ENCODE measurements at places on chromosomes 12 and 14.

DNA sequence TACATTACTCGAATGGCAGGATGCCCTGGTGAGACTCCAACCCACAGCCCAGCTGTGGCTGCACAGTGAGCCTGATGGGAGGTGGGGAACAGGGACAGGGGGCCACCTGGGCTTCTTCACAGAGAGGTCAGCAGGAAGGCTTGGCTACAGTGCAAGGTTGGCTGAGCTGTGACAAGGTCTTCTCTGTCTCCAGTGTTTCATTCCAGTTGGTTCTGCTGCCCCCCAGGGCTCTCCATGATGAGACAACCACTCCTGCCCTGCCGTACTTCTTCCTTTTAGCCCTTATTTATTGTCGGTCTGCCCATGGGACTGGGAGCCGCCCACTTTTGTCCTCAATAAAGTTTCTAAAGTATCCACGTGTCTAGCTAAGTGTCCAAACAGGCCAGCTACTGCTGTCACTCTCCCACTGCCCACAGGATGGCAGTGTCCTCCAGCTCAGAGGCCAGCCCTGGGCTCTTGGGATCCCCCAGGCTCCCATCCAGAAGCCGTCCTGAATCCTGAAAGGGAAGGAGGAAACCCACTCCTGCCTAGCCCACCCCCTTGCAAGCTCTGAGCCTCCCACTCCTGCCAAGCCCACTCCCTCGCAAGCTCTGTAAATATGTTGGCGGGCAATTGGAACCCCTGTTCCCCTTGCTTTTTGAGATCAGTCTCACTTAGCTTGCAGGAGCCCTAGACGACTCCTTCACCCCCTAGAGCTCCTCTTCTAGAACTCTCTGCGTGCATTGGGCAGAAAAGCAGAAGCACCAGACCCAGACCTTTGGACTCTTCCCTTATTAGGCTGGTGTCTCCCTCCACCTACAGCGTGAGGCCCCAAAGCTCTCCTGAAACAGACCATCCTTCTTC is 5.4 kb downstream of the C1QL4 start:
- no peak for DNase-seq

DNA sequence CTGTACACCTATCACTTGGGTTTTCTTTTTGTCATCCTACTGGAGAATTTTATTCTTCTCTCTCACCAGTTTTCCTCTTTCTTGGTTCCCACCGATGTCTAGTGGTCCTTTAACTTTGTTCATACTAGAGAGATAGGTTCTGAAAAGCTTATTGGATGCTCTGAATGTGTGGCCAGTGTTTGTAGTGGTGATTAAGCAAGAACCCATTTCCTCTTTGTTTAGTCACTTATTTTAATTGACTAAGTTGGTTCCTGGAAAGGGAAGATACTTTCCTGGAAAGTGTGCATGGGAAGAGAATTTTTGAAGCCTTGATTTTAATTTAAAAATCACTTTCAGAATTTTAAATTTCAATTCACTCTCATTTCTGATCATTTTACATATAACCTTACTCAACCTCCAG is 127.2 kb downstream of the OTOGL start:
- no peak for DNase-seq

GRCh38 chr12:92075425-92075914 is 70.2 kb downstream of the BTG1 start:
- no peak for DNase-seq

GRCh38 chr12:106304001-106304421 is 1.5 kb downstream of the TCP11L2 start:
- DNase-seq = no peak

- no peak for DNase-seq
Observed at GRCh38 chr14:56759094-56759493, 51.2 kb downstream of the OTX2 start.

DNA sequence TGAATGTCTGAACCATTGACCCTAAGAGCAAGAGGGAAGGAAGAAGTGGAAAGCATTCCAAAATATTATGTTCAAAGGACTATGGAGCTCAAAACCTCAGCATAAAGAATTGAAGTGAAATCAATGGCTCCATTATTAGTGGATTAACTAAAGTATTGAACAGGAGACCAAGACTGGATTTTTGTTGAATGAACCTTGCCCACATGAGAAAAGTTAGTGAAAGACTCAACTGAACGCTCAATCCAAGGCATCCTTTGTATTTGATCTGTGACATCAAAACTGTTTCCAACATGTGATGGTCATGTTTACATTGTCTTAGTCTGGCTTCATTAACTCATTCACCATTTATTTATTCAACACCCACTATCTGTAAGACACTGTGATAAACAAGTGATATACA is 161.0 kb downstream of the CNTN1 start:
- DNase-seq = no peak

GRCh38 chr12:11797317-11797913 is 147.9 kb downstream of the ETV6 start:
- no peak for DNase-seq

DNA sequence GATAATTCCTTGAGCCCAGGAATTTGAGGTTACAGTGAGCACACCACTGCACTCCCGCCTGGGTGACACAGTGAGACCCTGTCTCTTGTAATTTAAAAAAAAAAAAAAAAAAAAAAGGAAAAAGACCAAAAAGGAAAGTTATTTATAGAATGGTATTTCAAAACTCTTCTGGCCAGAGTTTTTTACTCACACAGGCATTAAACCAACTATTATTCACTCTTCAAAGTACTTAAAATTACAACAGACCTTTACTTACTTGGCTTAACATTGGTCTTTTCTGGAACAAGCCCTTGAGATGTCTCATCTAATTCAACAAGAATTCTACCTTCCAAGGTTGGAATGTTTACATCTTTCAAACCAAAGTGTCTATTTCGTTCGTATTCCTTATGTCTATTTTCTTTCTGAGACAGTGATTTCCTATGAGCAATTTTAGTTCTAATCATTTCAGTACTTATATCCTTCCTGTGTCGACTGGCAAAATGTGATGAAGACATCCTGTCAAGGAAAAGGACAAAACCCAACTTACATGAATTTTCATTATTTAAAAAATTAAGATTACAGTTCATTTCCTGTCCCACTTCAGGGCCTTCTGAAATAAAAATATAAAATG is 2.6 kb downstream of the DLGAP5 start:
- no peak for DNase-seq

DNA sequence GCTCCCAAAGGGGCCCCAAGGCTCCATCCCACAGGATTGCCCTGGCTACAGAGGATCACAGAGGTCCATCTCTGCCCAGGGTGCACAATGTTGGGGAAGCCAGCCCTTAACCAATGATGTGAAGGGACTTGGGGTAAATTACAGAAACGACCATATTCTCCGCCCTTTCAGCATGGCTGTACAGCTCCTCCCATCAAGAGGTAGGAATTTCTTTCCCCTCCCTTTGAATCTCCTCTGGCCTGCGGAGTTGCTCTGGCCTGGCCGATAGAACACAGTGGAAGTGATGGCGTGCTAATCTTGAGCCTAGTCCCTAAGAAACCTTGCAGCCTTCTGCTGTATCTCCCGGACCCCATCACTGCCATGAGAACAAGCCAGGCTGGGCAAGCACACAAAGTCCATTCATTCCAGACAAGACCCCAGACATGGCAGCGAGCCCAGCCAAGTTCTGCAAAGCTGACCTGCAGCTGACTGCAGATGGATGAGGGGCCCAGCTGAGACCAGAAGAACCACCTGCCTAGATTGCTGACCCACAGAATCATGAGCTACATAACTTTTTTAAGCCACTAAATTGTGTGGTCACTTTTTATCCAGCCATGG is 6.9 kb upstream of the IFI27 start:
- DNase-seq = no peak

GRCh38 chr12:106315523-106315922 is 13.0 kb downstream of the TCP11L2 start:
- no peak for DNase-seq

DNA sequence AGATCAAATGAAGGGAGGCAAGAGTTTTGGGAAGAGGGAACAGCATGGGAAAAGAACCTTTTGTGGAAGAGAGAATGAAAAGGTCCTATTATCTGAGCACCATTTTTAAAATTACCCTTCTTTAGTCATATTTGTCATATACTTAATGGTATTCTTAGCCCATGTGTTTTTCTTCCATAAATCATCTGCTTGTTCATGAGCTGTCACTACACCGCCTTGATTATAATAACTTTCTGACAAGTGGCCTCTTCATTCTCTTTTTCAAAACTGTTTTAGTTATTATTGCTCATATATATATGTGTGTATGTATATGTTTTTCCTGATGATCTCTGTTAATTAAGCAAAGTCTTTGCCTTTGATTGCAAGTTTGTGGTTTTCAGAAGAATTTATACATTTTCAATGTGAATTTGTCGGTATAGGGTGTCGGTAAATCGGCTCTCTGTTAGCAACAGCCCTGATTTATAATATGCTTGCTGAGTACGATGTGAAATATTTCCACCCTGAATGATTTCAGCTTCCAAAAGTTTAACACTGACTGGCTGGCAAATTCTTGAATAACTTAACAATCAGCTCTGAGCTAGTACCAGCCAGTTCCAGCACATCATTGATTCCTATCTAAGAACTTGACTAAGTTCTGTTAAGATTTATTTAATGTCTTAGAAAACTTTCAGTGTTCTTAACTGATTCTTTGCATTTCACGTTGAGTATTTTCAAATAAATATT is 49.2 kb downstream of the GUCY2C start:
- no peak for DNase-seq

DNA sequence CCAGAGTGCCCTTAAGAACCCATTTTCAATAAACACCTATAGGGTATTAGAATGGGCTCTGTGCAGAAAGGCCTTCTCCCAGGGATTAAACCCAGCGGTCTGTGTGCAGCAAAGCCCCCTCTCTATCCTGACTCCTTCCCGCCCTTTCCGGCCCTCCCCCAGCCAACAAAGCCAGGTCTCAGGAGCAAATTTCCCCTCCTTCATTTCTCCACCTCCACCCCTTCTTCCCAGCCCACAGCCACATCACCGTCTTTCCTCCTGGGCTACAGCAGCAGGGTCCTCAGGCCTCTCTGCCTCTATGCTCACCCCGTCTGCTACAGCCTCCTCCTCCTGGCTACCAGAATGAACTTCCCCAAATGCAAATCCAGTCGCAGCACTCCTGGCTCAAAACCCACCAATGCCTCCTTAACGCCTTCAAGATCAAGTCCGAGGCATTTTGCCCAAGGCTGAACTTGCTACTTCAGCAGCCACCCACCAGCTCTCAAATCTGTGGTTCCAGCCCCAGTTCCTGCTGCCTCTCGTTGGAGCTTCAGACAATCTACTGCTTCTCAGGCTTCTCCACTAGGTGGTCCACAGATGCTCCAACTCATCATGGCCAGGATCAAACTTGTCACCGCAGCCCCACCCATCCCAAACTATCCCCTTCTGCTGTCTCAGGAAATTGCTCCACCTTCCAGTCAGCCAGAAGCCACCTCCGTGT is 134.8 kb downstream of the BCL11B start:
- DNase-seq = no peak

- DNase-seq = no peak
Observed at GRCh38 chr12:113889891-113890581, 76.1 kb downstream of the RBM19 start.

DNA sequence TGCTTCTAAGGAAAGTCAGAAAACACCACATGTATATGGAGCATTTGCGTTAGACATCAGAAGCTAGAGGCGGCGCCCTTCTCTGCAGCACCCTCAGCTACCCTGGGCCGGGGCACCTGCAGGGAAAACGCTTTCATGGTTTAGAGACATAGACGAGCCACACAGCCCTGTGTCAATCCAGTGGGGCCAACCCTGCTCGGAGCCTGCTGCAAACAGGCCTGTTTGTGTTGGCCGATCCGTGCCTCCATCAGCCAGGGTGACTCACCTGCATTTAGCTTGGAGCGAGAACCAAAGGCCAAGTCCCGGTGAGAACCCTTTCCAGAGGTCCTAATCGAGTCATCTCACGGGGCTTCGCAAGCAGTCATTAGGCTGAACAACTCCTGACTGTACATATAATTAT is 19.5 kb upstream of the FZD10 start:
- DNase-seq = no peak

GRCh38 chr12:88108021-88108420 is 33.9 kb downstream of the CEP290 start:
- DNase-seq = no peak

DNA sequence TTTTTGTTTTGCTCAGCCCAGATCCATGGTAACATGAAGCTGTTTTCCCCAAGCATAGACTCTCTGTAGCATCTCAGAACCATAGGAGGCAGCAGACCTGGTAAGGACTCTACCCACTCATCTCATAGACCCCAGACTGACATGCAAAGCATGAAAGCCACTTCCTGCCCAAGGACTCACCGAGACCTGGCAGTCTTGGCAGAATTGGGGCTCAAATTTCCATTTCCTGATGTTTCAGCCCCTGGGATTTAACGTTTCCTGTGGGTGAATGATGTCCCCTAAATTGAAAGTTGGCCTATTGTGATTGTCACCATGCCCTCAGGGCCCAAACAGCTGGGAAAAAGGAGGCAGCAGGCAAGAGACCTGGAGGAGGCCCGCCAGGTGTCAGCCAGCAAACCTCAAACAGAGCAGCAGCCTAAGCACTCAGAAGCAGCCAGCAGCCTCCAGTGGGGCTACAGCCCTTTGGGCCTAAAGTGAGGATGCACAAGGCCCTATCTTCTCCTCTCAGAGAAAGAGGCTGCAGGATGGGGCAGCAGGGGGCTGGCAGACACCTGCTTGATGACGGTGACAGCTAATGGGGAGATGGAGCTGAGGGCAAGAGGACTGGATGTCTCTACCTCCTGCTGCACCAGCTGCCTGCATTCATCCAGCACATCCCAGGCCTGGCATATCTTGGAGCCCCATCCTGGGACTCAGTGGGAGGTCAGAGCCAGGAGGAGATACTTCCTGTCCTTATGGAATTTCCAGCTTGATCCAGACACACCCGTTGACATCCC is 8.5 kb downstream of the KRT85 start:
- no peak for DNase-seq

DNA sequence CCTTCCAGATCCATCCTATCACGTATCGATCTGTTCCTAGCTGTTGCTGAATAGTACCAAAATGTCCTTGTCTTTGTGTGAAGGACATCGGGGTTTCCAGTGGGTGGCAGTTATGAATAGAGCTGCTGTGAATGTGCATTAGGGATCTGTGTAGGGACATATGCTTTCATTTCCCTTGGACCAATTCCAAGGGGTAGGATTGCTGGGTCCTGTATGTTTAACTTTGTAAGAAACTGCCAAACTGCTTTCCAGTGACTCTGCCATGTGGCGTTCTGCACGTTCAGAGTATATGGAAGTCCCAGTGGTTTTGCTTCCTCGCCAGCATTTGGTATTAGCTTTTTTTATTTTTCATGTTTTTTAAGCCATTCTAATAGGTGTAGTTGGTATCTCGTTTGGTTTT is 28.6 kb downstream of the PACS2 start:
- DNase-seq = no peak

DNA sequence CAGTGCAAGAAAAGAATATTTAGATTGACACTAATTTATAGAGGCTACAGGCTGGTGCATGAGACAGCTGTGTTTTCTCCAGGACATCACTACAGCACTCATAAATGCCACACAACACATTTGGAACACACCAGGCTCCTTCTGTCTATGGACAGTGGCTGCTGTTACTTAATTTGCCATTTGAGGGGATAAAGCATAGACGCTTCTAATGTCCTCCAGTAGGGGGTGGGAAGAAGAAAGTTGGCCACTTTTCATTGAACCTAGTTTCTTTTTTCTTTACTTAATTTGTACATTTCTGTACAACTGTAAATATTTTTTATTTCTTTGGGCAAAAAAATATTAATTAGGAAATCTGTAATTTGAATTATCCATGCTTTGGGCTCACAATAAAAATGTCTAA is 12.4 kb upstream of the RTN1 start:
- DNase-seq = no peak

GRCh38 chr14:101628471-101628966 is 67.2 kb downstream of the DIO3 start:
- DNase-seq = peak; percentile 80

Measured in naive thymus-derived CD8-positive, alpha-beta T cell (primary cell).